ENCODE measurements at places on chromosomes 11 and 22.

- no peak for DNase-seq
These were observed 17.1 kb downstream of the VWCE start for GRCh38 chr11:61278001-61278470.

GRCh38 chr22:39690881-39691605 lies 120.5 kb downstream of the CACNA1I start:
- no peak for DNase-seq

DNA sequence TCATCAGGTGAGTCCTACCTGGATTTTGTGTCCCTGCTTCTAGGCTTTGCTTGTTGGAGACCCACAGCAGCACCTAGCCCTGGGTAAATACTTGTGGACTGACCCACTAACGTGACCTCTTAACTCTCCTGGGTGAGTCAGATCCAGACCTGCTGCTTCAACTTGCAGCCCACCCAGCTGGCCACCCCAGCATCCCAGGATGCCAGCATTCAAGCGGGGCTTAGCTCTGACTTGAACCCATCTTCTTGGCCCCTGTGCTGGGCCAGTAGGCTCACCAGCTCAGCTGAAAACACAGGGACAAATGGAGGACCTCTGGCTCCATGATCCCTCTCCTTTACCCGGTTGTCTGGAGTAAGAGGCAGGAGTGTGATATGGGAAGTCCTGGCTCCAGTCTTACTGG lies 33.5 kb downstream of the PARVG start:
- DNase-seq: peak; percentile 1

- DNase-seq: no peak
These were observed 53.1 kb upstream of the WNT11 start for GRCh38 chr11:76259299-76259908.

GRCh38 chr11:36014898-36015665 lies 71.2 kb downstream of the LDLRAD3 start:
- DNase-seq: no peak

DNA sequence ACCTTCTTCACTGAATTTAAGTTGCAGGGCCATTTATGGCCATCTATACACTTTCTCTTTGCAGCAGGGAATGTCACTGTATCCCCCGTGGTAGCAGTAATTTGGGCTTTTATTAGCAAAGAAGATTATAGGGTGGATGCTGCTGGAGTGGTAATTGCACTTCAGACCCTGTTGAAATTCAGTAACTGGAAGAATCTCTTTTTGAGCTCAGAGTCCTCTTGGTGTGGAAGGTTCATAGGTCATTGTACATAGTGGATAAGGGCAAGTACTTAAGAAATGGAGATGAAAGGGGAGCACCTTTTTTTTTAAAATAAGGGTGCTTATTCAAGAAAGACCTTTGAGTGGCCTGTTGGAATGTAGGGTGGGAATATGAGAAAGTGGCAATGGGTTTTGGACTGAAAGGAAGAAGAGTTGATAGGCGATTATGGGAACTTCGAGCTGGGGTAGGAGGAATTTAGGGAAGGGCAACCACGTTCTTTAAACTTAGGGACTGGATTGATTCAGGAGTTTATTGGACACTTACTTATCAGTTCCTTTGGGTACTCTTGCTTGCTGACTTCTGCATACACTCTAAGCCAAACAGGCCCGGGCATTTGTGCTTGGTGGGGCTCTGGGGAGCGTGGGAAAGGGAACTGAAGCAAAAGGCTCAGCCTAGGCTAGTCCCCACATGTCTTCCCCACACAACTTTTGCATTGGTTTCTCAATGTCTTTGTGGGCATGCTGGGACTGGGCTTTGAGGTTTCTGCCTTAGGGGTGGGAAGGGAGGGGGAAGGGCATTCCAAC lies 26.5 kb downstream of the CTNND1 start:
- DNase-seq: peak; percentile 27

- DNase-seq: no peak
These were observed 832 bp upstream of the NAP1L4 start for GRCh38 chr11:2992997-2993325.

DNA sequence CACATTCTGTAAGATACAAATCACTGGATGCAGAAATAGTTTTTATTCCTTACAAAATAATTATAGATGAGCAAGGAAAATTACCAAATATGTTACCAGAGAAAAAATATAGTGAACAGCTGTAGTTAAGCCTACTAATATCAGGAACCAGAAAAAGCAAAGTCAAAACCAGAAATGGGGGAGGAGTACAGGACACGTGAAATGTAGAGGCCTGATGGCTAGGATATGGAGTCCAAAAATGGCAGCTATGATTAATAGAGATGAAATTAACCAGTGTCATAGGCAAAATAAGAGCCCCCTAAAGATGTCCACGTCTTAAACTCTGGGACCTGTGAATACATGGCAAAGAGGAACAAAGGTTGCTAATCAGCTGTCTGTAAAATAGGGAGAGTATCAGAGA lies 34.1 kb downstream of the MRE11 start:
- DNase-seq: no peak

GRCh38 chr11:101278286-101278685 lies 148.7 kb upstream of the PGR start:
- no peak for DNase-seq

- DNase-seq: peak; percentile 49
These were observed 138.9 kb downstream of the DDX10 start for GRCh38 chr11:108803776-108804175.

DNA sequence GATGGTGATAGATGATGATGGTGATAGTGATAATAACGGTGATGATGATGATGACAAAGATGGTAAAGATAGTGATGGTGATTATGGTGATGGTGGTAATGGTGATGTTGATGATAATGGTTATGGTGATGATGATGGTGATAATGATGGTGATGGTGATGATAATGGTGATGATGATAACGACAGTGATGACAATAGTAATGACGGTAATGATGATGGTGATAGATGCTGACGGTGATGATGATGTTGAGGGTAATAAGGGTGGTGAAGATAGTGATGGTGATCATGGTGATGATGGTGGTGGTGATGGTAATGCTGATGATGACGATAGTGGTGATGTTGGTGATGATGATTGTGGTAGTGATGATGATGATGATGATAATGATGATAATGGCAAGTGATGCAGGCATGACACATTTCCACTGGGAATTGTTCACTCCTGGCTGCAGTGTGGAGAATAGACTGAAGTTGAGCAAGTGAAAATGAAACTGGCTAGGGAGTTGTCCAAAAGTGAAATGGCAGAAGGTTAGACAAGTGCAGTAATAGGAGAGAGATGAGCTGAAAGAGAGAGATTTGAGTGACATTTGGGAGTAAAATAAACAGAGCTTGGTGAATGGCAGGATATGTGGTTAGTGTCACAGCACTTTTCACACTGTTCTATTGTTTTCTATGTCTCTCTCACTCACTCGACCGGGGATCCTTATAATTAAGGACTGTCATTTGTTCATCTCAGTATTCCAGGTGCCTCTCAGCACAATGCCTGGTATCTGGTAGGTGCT lies 992.5 kb downstream of the OPCML start:
- no peak for DNase-seq

DNA sequence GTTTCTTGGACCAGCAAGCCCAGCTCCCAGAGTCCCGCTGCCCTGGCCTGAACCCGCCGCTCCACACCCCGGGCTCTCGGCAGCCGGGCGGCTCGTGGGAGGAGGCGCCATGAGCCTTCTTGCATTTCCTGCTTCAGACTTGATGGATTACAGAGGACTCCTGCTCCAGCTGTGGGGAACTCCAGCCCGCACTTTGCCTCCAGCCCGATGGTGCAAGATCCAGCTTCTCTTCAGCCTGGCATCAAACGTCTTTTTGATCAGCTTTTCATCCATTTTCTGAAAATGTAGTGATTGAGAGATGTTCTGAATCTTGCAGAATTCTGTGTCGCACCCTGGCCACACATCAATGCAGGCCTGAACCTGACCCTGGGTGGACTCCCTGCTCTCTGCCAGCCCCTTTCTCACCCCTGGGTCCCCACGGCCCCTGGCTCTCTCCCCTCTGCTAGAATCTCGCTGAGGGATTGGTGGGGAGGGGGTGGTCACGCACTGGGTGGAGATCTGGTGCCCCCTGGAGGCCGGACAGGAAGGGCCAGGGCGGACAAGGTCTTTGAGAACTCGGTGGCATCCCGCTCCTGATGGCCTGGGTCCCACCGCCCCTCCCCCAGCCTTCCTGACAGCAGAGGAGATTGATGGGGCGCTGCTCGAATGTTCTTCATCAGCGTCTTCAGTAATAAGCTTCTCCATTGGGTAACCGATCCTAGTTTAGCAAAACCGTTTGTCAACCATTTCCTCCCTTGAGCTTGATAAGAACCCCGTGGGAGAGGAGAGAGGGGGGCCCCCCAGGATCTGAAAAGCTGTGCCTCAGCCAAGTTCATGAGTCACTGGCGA lies 12.1 kb upstream of the NFAM1 start:
- DNase-seq: peak; percentile 93

GRCh38 chr11:11313426-11313825 lies 39.6 kb downstream of the CSNK2A3 start:
- DNase-seq: no peak

DNA sequence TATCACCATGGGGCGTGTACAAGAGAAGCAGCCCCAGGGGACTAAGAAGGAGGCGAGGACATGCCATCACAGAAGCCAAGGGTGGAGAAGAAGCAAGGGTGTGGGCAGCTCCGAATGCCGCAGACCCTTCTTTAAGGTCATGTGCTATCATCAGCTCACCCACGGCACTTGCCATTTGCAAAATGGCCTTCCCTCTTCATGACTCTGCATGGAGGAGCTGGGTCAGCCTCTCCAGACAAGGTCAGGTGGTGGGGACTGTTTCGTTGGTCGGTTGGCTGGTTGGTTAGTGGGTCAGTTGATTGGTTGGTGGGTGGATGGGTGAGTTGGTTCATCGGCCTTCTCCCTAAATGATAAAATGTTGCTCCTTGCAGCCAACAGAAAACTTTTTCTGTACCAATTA lies 622.5 kb downstream of the TBC1D22A start:
- no peak for DNase-seq

- peak; percentile 39 for DNase-seq
These were observed 9.9 kb upstream of the SEC14L3 start for GRCh38 chr22:30481711-30482110.

DNA sequence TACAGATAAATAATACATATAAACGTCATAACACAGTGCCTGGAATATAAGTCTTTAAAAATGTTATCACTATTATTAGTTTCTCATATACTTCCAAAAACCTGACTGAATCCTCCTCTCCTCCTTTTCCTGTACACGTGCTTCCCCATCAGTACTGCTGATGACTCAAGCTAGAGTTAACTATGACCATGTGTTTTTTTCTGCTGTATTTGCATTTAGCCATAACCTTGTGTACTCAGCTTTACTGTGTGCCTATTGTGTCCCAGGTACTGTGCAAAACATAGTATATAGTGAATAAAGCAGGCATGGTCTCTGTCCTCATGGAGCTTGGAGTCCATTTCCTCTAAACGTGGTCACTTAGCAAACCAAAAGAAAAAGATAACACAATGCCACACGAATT lies 56.5 kb upstream of the ARHGAP32 start:
- DNase-seq: peak; percentile 60

- no peak for DNase-seq
These were observed 66.2 kb upstream of the CCND1 start for GRCh38 chr11:69574608-69575255.

- no peak for DNase-seq
These were observed 38.4 kb downstream of the CD44 start for GRCh38 chr11:35177370-35177769.
